ENCODE measurements at places on chromosomes 1 and 21. TPM values are rescaled to one million over a fixed set of nuclear protein-coding genes. Genes with fewer than 3 reads are reported as not detected.

DNA sequence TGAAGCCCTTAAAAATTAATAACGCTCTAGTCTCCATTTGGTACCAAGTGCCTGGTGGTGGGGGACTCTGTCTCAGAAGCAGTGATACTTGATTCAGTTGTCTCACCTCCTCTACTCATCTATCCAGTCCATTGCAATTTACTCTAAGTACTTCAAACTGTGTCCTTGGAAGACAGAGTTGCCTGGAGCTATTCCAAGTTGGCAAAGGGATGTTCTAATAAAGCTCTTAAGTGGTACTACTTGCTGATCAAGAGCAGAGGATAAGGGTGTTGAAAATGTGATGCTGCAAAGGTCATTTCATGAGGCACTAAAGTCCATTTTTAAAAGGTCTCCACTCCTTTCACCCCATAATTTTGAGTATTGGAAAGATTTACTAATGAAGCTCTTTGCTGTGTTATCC, 142.2 kb downstream of the NFIA start:
- no peak overlapping the region for H3K27ac ChIP-seq
- H3K27me3 ChIP-seq: no peaks in the 10 kb centered on the region
- H3K4me3 ChIP-seq: no peak overlapping the region
- peak; percentile 41 for DNase-seq
- peaks cover 1% of the 10 kb centered on the region for H3K4me1 ChIP-seq
- H3K36me3 ChIP-seq: no peaks in the 10 kb centered on the region

RIMKLA gene
- total RNA-seq: not detected

RGS1 gene
- total RNA-seq: 17.3 TPM

GRCh38 chr1:203565049-203565448, 61.6 kb upstream of the ATP2B4 start:
- no peak for DNase-seq
- H3K4me3 ChIP-seq: no peak overlapping the region
- H3K27ac ChIP-seq: no peak overlapping the region

DNA sequence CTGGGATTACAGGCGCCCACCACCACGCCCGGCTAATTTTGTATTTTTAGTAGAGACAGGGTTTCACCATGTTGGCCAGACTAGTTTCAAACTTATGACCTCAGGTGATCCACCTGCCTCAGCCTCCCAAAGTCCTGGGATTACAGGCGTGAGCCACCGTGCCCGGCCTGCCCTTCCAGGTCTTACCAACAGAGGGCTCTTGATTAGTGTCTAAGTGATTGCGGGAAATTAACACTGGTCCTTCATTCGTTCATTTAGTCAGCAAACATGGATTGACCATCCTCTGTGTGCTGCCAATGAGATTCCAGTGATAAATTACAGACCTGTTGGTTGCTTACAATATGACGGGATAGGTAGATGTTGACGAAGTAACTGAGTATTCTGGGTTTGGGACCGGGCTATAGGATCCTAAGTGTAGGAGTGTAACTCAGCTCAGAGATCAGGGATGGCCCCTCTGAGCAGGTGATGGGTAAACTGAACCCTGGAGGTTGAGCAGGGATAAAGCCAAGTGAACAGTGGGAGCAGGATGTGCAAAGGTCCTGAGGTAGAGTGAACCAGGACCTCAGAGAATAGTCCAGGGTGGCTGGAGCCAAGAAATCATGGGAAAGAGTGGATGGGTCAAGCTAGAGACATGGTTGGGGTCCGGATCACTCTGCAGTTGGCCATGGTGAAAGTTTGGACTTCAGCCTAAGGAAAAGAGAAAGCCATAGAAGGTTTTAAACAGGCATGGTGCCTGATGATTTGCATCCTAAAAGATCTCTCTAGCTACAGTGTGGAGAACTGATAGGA, 171.2 kb downstream of the KAZN start:
- no peaks in the 10 kb centered on the region for H3K36me3 ChIP-seq
- no peak for DNase-seq
- no peak overlapping the region for H3K4me3 ChIP-seq
- no peak overlapping the region for H3K27ac ChIP-seq

DNA sequence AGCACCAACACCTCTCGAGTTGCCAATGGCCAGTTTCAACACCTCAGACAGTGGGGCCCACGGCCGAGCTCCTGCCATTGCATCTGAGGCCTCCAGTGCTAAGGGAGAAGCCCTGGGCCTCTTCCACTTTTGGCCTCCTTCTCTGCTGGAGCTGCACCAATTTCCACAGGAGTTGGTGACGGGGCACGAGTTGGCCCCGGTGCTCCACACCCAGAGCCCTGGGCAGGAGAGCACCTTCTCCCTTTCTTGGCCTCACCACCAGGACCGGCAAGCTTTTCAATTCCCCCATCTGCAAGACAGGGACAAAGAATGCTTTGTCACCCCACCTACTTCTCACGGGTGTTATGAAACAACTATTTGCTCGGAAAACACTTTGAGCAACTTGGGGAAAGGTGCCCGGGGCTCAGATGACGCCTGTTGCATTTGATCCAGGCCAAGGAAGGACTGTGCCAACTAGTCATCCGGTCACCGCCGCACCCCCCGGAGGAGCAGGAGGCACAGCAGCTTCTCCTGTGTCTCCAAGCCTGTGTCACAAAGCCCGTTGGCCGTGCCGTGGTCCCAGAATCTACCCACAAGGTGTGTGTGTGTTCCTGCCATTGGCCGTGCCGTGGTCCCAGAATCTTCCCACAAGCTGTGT, 55.2 kb downstream of the TOMM20 start:
- no peaks in the 10 kb centered on the region for H3K27me3 ChIP-seq
- no peak for DNase-seq
- H3K27ac ChIP-seq: no peak overlapping the region

DNA sequence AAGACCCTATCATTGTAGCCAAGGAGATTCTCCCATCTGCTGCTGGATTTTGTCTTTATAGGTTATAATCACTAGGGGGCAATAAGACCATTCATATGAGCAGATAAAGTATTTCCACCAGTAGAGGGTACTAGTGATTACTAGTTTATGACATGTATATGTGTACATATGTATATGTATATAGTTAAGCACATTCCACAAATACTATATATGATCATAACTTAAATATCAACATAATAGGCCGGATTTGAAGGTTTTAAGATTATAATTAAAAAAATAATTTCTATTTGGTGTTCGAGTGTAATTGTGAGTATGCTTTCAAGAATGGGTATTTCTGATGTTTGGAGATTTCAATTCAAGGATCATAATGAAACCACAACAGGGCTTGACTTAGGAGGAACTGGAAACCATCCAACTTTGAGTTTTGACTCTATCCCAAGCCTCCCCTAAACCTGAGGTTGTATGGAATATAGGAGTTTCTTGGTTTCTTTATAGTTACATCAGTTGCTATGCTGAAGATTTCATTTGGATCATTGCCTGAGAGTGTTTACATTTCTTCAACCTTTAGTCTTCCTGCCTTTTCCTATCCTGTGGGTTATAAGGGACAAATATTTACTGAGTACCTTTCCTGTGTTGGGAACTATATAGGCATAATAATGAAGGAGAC, 16.9 kb downstream of the TCEANC2 start:
- no peak for DNase-seq
- no peak overlapping the region for H3K27ac ChIP-seq
- H3K4me1 ChIP-seq: peaks cover 1% of the 10 kb centered on the region
- no peaks in the 10 kb centered on the region for H3K36me3 ChIP-seq
- no peaks in the 10 kb centered on the region for H3K27me3 ChIP-seq

GRCh38 chr1:91120936-91121335, 99.1 kb upstream of the ZNF644 start:
- no peaks in the 10 kb centered on the region for H3K36me3 ChIP-seq
- H3K4me1 ChIP-seq: no peaks in the 10 kb centered on the region
- H3K27ac ChIP-seq: no peak overlapping the region
- no peak overlapping the region for H3K4me3 ChIP-seq
- H3K27me3 ChIP-seq: no peaks in the 10 kb centered on the region

DNA sequence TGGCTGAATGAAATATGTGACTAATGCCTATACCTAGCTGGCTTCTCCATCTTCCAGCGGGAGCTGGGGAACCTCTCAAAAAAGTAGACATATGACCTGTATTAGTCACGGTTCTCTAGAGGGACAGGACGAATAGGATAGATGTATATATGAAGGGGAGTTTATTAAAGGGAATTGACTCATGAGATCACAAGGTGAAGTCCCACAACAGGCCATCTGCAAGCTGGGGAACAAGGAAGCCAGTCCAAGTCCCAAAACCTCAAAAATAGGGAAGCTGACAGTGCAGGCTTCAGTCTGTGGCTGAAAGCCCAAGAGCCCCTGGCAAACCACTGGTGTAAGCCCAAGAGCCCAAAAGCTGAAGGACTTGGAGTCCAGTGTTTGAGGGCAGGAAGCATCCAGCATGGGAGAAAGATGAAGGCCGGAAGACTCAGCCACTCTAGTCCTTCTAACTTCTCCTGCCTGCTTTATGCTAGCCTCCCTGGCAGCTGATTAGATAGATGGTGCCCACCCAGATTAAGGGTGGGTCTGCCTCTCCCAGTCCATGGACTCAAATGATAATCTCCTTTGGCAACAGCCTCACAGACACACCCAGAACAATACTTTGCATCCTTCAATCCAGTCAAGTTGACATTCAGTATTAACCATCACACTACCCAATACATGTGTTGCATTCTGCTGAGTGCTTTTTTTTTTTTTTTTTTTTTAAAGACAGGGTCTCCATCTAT, 19.6 kb downstream of the OLIG1 start:
- H3K27me3 ChIP-seq: no peaks in the 10 kb centered on the region
- no peak overlapping the region for H3K4me3 ChIP-seq
- H3K36me3 ChIP-seq: no peaks in the 10 kb centered on the region
- H3K27ac ChIP-seq: no peak overlapping the region
- no peak for DNase-seq

TFF1 gene
- not detected for total RNA-seq

- no peak for DNase-seq
- no peak overlapping the region for H3K4me3 ChIP-seq
- H3K27me3 ChIP-seq: no peaks in the 10 kb centered on the region
- H3K4me1 ChIP-seq: no peaks in the 10 kb centered on the region
- H3K27ac ChIP-seq: no peak overlapping the region
These were observed 155.3 kb downstream of the ROR1 start for GRCh38 chr1:63929106-63929478.

DNA sequence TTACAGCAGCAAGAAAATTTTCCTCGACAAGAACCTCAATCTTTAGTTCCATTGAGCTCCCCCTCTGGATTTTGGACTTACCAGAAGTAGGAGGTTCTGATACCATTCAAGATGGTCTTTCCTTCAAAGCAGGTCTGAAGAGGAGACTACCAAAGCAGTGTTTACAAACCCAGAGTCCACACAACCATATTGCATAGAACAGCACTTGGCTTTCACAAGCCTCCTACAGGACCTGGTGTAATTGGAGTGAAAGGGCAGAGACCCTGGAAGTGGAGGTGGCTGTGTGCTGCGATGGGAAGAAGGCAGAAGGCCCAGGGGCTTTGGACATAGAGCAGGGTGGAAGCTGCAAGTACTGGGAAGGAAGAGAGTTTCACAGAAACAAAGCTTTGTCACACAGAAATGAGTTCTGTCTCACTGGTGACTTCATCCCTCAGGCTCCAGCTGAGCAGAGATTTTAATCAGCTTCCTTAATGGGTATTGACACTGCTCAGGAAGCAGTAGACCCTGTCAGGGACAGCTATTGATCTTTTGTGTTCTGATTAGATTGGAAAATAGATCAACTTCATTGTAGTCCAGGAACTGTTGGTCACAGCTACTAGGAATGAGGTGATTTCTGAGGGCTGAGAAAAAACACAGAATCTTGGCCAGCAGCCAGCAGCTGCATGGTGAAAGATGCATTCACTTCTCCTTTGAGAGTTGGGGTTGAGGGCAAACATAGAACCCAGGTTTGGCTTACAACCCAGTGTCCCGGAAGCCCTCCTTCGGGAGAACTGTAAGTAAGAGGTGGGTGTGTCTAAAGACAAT, 124.0 kb downstream of the SYT2 start:
- no peak overlapping the region for H3K4me3 ChIP-seq
- no peaks in the 10 kb centered on the region for H3K36me3 ChIP-seq
- no peak for DNase-seq
- H3K27ac ChIP-seq: no peak overlapping the region
- peaks cover 19% of the 10 kb centered on the region for H3K4me1 ChIP-seq

DNA sequence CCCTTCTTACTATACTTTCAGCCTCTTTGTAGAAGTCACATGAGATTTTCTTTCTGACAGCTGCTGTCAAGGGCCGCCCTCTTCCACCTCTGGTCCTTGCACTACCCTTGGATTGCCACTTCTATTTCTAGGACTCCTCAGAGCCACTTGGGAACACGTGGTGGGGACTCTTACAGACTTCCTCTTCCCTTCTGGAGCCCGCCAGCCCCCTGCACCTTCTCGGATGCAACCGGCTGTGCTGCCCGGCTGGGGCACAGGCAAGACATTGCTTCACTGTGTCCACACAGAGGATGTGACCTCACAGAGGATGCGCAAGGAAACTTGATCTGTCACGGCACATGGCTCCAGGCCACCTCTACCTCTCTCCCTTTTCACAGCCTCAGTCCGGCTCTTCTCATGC, 2.4 kb upstream of the IKBKE start:
- H3K27ac ChIP-seq: no peak overlapping the region
- H3K27me3 ChIP-seq: no peaks in the 10 kb centered on the region
- no peak overlapping the region for H3K4me3 ChIP-seq
- no peak for DNase-seq

- H3K4me1 ChIP-seq: no peaks in the 10 kb centered on the region
- DNase-seq: no peak
- H3K4me3 ChIP-seq: no peak overlapping the region
- no peaks in the 10 kb centered on the region for H3K36me3 ChIP-seq
- no peak overlapping the region for H3K27ac ChIP-seq
These were observed 83.3 kb upstream of the TNR start for GRCh38 chr1:175826705-175827104.

CFAP45 gene
- total RNA-seq: 1.4 TPM

GRCh38 chr1:181104790-181105133, 16.3 kb downstream of the IER5 start:
- peak overlapping the region; percentile 78 for H3K27ac ChIP-seq
- H3K4me3 ChIP-seq: peak overlapping the region; percentile 90
- no peaks in the 10 kb centered on the region for H3K36me3 ChIP-seq
- DNase-seq: peak; percentile 45

ORC1 gene
- total RNA-seq: 0.25 TPM

- H3K4me1 ChIP-seq: no peaks in the 10 kb centered on the region
- no peak overlapping the region for H3K27ac ChIP-seq
- H3K36me3 ChIP-seq: no peaks in the 10 kb centered on the region
- no peak overlapping the region for H3K4me3 ChIP-seq
These were observed 245.5 kb downstream of the RPS6KC1 start for GRCh38 chr1:213296558-213296957.

Data from ovary (tissue), 10 donors.